ENCODE measurements at places on chromosomes 2 and 18. TPM values are rescaled to one million over a fixed set of nuclear protein-coding genes. Genes with fewer than 3 reads are reported as not detected.

The DSG1 gene
- not detected for total RNA-seq

DNA sequence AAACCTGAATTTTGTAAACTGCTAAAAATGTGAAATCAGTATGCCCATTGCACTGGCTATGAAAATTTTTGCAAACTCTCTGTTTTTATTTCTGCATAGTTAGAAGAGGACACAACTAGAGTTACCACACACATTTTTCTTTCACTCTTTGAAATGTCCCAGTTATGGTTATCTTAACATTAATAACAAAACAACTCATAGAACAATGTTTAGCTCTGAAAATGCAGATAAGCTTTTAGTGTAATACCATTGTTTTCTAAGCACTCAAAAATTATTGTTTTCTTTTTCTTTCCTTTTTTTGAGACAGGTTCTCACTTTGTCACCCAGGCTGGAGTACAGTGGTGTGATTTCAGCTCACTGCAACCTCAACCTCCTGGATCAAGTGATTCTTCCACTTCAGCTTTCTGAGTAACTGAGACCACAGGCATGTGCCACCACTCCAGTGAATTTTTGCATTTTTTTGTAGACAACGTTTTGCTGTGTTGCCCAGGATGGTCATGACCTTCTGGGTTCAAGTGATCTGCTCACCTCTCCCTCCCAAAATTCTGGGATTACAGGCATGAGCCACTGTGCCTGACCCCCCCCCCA lies 1204.5 kb upstream of the ZEB2 start:
- peak; percentile 10 for DNase-seq

DNA sequence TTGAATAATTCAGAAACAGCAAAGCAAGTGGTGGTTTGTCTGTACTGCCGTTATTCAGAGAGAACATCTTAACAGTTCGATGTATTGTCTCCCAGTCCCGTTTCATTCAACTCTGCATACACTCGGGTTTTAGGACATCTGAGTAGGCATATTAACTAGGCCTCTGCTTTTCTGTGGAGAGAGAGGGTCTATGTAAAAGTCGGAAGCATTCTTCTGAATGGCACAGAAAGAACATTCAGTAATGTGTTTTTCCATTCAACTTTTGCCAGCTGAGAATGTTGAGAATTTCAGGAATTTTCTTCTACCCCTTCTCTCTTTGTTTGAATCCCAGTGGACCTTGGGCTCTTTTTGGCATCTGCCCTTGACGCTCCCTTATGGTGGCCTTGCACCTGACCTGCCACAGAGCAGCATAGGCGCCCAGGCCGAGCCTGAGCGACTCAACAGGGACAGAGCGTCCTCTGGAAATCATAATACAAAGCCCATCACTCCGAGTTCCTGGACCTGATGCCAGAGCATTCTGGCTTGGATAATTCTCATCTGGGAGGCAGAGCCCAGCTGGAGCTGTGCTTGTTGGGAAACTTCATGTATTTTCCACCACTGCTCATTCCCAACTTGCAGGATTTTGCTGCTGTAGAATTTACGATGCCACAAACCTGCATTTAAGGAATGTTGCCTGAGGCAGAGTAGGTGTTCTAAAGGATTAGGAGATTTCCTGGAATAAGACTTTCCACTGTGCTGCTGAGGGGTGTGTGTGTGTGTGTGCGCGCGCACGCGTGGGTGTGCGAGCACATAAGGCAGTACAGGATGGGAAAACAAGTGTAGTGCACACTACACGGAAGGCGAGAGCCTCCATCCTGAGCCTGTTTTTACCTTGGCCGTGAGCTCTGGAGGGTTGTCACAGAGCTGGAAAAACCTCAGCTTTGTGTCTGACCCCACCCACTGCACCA lies 77.2 kb upstream of the TXNDC2 start:
- DNase-seq: no peak

The GAD1 gene
- 2.4 TPM for total RNA-seq

GRCh38 chr2:32836933-32837332 lies 109.8 kb upstream of the LTBP1 start:
- DNase-seq: no peak

GRCh38 chr2:165500816-165501215 lies 31.3 kb downstream of the CSRNP3 start:
- no peak for DNase-seq

- DNase-seq: no peak
Observed at GRCh38 chr2:25082002-25082622, 40.2 kb downstream of the EFR3B start.

GRCh38 chr2:14587119-14587518 lies 45.4 kb upstream of the LRATD1 start:
- DNase-seq: peak; percentile 50

GRCh38 chr2:7707723-7708122 lies 790.5 kb downstream of the RNF144A start:
- DNase-seq: peak; percentile 91

- no peak for DNase-seq
Observed at GRCh38 chr2:17386771-17387170, 131.5 kb downstream of the RAD51AP2 start.

DNA sequence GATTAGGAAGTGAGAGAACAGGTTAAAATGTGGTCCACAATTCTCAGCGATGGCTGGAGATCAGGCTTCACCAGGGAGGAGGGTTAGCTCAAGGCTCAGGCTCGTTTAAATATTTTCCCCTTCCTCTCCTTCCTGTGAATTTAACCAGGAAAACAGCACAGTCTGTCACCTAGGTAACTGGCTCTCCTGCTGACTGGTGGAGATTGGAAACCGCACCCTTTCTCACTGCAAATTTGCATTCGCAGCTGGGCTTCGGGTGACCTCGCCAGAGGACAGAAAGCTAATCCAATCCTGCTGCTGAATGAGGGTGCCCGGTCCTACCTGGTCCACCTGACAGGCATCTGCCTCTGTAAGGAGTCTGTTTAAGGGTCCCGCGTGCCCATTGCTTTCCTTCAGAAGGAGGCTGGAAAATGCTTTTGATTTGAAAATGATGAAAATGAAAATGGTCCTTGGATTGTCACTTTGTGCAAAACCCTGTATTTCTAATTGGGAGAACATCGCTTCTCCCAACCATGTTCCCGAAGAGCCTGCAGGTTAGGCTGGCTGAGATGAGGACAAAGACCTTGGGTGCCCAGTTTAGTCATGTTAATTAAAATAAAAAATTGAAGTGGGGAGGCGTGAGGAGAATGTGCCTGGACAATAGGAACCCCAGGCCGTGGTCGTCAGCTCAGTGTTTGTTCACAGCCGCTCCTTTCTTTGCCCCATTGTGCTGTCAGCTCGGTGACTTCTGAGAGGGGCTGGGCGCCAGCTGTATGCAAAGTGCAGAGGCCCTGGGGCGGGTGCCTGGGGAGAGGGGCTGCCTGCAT lies 43.4 kb upstream of the MTCL1 start:
- peak; percentile 51 for DNase-seq

- DNase-seq: no peak
Observed at GRCh38 chr2:48560546-48561209, 30.7 kb downstream of the STON1 start.

DNA sequence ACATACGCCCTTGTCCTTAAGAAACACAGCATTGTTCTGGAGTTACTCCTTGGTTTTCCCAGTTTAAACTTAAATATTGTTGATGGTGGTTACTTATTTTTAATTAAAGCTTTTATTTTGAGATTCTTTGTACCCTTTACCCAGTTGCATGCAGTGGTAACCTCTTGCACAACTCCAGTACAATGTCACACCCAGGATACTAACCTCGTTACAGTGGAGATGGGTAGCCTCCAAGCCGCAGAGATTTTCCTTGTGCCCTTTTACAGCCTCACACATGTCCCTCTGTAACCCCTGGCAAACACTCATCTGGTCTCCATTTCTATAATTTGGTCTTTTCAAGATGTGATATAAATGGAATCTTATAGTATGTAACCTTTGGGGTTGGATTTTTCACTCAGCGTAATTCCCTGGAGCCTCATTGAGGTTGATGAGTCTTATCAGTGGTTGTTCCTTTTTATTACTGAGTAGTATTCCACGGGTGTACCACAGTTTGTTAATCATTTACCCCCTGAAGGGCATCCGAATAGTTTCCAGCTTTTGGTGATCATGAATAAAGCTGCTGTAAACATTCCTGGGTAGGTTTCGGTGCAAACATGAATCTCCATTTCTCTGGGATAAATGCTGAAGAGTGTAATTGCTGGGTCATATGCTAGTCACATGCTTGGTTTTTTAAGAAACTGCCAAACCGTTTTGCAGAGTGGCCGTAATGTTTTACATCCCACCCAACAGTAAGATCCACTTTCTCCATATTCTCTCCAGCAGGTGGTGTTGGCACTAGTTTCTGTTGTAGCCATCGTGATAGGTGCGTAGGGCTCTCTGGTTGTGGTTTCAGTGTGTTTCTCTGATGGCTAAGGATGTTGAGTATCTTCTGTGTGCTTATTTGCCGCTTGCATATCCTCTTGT lies 68.6 kb downstream of the DGKD start:
- DNase-seq: no peak

DNA sequence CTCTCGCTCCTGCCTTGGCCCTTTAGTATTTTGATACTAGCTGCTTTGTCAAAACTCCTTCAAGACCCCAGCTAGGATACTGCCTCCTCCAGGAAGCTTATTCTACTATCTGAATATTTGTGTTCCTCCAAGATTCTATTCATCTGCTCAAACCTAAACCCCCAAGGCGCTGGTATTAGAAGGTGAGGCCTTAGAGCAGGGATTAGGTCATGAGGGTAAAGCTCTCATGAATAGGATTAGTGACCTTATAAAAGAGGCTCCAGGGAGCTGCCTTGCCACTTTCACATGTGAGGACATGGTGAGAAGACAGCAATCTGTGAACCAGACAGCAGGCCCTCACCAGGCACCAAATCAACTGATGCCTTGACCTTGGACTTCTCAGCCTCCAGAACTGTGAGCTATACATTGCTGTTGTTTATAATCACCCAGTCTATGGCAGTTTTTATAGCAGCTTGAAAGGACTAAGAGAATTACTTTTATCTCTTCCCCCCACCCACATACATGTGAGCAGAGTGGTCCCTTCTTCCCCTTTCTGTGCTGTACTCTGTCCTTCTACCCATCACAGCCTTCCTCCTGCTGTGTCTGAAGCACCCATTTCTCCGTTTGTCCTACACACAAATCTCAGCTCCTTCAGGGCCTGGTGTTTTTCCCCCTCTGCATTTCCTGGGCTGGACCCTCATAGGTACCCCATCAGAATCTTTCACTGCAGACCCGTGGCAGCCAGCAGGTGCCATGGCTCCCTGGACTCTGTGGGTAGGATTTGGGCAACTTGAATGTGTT lies 54.5 kb downstream of the HS1BP3 start:
- DNase-seq: no peak

The CXCR2 gene
- total RNA-seq: 0.50 TPM

The ASTL gene
- not detected for total RNA-seq

The ANKRD44 gene
- total RNA-seq: 16.0 TPM

The UGT1A6 gene
- not detected for total RNA-seq

The KIDINS220 gene
- total RNA-seq: 27.0 TPM

- peak; percentile 13 for DNase-seq
Observed at GRCh38 chr18:56085551-56085950, 497.6 kb upstream of the TCF4 start.

The FMNL2 gene
- 40.1 TPM for total RNA-seq

DNA sequence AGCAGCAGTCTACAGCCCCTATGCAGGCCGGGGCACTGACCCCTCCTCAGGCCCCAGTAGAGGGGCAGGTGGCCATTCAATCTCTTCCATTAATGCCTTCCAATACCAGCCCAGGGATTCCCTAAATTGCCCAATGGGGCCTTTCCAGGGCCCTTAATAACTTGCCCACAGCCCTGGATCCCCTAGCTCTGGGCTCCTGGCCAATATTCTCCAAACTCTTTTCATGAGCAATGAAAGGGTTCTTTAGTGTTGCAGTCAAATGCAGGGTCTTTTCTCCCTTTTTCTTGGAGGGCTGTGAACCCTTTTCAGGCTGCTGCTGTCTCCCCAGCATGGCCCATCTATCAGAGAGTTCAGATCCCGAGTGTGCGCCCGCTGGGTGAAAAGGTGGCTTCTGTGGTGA lies 41.3 kb upstream of the SLC1A4 start:
- no peak for DNase-seq

DNA sequence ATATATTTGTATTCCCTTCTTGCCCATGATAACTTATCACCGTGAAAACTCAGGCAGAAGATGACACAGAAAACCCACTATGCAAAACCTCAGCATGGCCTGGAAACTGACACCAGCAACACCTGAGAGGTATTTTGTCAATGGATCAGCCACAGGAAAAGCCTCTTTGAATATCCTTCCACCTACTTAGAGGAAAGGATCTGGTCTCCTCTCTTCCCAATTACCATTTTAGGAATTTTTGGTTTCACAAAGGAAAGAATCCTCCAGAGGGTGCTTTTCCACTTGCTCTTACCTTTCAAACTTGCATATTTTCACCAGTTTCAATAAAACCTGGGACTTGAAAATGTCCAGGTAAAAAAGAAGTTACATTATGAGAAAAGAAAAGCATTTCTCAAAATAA lies 20.0 kb upstream of the MEIS1 start:
- no peak for DNase-seq

The PRR30 gene
- total RNA-seq: not detected

GRCh38 chr2:112910219-112910618 lies 746 bp upstream of the IL37 start:
- no peak for DNase-seq

The ADAM23 gene
- total RNA-seq: 3.6 TPM

DNA sequence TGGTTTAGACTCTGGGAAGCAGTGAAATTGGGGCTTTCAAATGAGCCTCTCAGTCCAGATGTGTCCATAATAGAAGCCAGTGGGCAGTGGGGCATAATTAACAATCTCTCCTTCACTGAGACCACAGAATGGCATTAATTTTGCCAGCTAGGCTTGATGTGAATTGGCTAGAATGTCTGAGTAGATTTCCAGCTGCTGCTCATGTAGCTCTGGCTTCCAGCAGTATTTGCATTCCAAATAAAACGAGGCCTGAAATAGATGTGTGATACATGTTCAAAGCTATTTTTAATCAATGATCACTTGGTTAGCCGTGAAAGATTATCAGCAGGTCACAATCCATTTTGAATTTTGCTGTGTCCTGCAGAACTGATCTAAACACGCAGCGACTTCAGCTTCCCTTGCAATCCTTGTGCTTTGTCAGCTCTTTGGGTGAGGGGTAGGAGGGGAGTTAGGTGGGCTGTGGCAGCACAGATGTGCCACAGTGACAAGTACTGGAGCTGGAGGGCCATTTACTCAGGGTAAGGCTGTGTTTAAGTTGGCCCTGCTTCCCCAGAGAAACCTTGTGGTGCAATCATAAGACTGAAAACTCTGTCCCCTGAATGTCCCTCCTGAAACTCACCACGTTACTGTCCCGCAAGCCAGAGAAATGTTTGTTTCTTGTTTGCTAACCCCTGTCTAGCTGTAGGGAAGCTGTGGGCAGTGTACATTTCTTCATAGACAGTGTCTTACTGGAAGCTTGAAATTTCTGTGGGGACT lies 56.9 kb upstream of the TMEM178A start:
- DNase-seq: no peak

The SOX11 gene
- not detected for total RNA-seq

The PIAS2 gene
- total RNA-seq: 20.8 TPM

GRCh38 chr2:20507166-20507692 lies 60.4 kb downstream of the RHOB start:
- DNase-seq: peak; percentile 54

- no peak for DNase-seq
Observed at GRCh38 chr2:210172219-210172575, 988 bp upstream of the KANSL1L start.

The DNAH7 gene
- total RNA-seq: 0.06 TPM

The OSBPL6 gene
- 18.3 TPM for total RNA-seq
